Activated T-helper 1 cell treated with Interleukin-2 at 50 U/mL for 16 hours (primary cell): ENCODE measurements at places on chromosomes 12 and 14.

GRCh38 chr14:74954232-74954946 is 1.0 kb downstream of the PGF start:
- DNase-seq = no peak

DNA sequence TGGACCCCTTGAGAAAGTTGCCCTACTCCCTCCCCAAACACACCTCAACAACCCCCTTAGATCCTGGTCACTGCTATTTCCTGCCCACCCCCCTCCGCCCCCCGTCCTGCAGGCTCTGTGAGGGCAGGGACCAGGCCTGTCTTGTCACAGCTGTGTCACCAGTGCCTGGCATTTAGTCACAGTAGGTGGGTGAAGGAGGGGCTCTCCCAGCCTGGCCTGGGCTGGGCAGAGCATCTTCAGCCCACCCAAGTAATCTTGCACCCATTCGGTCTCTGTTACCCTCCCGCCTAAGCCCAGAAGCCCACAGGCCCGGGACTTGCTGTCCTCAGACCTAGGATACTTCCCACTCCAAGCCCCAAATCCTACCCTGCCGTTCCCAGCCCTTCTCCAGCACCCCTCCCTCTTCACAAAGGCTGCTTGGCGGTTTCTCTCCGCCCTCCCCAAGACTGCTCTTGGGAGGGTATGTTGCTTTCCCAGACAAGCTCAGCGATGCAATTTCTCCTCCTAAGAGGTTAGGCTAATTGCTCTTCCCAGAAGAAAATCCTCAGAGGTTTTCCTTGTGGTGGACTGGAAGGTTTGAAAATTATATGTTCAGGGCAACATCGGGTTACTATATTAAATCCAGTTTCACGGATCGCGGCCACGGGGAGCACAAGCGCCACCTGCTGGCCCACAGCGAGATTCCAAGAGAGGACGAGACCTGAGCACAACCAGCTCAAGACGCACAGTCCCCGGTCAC is 50.8 kb upstream of the ZFP36L1 start:
- DNase-seq = peak; percentile 51

DNA sequence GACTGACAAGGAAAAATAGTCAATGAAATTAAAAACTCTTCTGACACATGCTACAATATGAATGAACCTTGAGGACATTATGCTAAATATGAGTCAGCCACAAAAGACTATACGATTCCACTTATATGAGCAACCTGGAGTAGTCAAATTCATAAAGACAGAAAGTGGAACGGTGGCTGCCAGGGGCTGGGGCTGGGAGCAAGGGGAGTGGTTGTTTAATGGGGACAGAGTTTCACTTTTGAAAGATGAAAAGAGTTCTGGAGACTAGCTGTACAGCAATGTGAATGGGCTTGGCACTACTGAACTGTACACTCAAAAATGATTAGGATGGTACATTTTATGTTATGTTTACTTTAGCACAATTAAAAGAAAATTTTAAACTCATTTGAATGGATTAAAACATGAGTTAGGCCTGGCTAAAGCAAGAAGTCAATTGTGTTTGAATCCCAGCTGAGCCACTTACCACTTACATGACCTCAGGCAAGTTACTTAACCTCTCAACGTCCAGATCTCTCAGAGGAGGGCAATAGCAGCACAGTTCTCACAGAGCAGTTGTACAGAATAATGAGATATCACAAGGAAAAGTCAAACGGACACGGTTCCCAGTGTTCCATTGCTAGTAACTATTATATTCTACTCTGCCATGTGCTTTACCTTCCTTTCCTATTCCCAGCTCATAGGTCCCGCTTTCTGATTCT is 102.5 kb downstream of the SPTSSA start:
- DNase-seq = no peak

GRCh38 chr12:53173085-53173715 is 7.3 kb upstream of the ZNF740 start:
- DNase-seq = no peak

- no peak for DNase-seq
Observed at GRCh38 chr12:130336723-130337487, 782 bp upstream of the PIWIL1 start.

- no peak for DNase-seq
Observed at GRCh38 chr12:105025890-105026289, 39.8 kb downstream of the NOPCHAP1 start.

DNA sequence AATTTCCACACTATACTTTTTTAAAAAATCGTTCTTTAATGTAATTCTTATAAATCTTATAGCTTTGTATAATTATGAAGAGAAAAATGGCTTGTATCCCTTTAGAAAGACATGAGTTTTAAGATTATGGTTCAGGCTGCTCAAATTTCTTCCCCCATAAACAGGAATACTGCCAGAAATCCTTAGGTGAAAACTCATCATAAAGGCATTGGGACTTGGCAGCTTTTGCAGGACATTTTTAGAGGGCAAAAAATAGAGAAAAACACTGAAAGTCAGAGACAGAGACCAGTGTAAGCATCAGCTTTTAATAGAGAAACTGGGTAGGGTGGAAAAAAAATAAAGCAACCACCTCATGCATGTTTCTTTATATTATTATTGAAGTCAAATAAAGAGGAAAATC is 29.1 kb downstream of the LRRK2 start:
- no peak for DNase-seq

GRCh38 chr12:105406497-105406896 is 76.0 kb downstream of the C12orf75 start:
- DNase-seq = no peak

DNA sequence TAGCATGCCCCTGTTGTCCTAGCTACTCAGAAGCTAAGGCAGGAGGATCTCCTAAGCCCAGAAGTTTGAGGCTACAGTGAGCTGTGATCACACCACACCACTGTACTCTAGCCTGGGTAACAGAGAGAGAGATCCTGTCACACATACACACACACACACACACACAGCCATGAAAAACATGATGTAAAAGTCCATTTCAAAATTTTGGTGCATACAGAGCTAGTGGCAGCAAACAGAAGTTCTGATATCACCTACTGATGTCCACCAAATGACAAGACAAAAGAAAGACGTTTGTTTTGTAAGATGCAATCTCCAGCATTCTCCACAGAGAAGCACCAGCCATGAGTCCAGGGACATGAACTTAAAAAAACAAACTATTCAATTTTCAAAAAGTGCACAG is 15.9 kb downstream of the AREL1 start:
- no peak for DNase-seq

DNA sequence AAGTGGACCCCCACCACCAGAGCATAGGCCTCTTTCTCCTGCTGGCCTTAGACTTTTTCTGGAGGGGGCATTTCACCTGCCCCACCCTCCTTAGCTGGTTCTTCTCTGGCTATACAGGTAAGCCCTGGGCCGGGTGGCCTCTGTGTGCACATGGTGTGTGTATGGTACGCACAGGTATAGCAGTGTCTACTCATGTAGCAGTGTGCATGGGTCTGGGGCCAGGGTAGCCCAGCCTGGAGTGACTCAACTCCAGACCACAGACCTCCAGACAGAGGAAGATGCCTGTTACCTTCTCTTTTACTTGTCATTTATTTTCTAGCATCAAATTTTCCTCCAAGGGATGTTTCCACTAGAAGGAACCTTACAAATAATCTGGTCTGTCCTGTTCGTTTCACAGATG is 6.9 kb downstream of the KCNA5 start:
- DNase-seq = no peak
